ENCODE measurements at places on chromosomes 12 and 14. TPM values are rescaled to one million over a fixed set of nuclear protein-coding genes. Genes with fewer than 3 reads are reported as not detected.

DNA sequence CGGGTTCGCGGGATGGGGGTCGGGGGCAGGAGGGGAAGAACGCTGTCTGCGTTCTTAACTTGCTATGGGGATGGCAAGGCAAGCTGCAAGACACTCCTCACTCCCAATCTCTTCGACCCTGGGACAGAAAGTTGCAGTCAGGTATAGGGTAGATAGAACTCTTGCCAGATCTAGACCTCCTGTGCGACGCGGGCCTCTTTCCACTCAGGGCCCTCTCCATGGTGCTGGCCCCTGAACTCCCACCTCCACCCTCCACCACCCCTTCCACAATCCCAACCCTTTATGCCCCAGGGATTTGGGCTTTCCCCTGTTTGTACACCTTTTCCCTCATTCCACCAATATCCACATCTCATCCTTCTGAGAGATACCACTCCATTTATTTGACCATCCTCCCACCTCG, 812 bp downstream of the NABP2 start:
- DNase-seq, result no peak
- peaks cover 46% of the 10 kb centered on the region for H3K4me1 ChIP-seq
- peak overlapping the region; percentile 83 for H3K4me3 ChIP-seq
- no peaks in the 10 kb centered on the region for H3K27me3 ChIP-seq

DNA sequence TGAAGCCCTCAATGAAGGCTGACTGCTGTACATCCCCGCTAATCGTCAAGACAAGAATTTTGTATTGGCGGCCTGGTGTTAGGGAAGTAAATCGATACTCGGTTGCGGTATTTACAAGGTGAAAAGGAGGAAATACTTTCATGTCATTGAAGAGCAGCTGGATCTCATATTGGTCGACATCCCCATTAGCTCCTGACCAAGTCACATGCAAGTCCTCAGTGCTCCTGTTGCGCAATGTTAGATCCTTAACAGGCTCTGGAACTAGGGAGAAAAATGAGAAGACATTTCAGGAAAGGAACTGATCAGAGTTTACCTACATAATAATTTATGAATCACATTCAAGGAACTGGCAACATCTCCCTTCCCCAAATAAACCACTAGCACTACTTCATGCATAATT, 66.2 kb downstream of the PTPRB start:
- no peaks in the 10 kb centered on the region for H3K4me1 ChIP-seq
- H3K36me3 ChIP-seq, result no peaks in the 10 kb centered on the region
- H3K4me3 ChIP-seq, result no peak overlapping the region
- no peak for DNase-seq

The OTOGL gene
- polyA plus RNA-seq, result not detected

The PTCSC3 gene
- polyA plus RNA-seq, result not detected

The OR4E2 gene
- not detected for polyA plus RNA-seq

DNA sequence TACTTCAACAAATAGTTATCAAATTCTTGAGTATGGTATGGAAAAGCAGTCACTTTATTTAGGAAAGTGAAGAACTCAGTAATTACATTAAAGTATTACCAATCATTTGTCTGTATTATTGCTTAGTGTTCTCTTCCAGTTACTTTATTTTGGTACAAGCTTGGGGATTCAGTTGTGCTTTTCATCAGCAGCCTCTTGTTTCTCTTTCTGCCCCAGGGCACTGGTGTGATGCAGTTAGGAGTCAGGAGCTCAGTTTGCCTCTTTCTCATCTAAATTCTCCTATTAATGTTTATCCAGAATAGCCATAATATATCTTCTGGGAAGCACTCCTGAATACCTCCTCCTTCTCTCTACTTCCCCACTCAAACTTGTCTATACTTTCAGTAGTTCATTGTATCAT, 25.7 kb downstream of the PMCH start:
- no peaks in the 10 kb centered on the region for H3K36me3 ChIP-seq
- no peak overlapping the region for H3K4me3 ChIP-seq
- DNase-seq, result no peak
- no peaks in the 10 kb centered on the region for H3K27me3 ChIP-seq
- H3K27ac ChIP-seq, result no peak overlapping the region
- no peaks in the 10 kb centered on the region for H3K4me1 ChIP-seq
